ENCODE measurements at places on chromosomes 4 and X.

DNA sequence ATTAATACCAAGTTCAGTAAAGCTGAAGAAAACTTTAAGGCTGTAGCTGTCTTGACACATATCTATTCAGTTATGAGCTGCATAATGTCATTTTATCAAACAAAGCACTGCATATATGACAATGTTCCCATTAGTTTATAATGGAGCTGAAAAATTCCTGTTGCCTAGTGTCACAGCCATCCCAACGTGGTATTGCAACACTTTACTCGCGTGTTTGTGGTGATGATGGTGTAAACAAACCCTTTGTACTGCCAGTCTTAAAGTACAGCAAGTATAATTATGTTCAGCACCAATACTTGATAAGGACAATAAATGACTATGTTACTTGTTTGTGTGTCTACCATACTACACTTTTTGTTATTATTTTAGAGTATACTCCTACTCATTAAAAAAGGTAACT, 1415.6 kb upstream of the PCDH7 start:
- no peak for DNase-seq

DNA sequence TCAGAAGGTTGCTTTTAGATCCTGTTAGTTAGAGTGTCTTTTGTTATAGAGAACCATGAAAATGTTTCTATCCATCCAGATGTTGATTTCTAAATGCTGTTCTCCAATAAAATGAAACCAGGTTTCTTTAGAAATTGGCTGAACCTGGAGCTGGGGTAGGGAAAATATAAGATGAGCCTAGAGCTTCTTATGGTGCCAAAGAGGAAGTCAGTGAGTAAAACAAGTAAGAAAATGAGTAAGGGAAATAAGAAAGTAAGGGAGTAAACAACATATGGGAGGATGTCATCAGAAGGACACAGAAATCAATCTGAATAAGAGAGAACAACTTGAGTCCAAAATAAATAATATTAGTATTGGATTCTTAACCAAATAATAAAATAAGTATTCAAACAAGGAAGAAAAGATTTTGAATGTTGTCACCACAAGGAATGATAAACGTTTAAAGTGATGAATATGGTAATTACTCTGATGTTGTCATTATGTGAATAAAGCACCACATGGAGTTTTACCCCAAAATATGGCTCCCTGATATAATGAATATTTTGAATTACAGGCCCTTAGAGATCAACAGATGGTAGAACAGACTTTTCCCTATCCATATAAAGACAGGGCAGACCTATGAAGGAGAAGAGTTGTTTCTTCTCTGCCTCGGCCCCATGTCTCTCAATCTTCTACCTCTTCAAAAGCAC, 506.1 kb downstream of the IL15 start:
- DNase-seq: no peak

DNA sequence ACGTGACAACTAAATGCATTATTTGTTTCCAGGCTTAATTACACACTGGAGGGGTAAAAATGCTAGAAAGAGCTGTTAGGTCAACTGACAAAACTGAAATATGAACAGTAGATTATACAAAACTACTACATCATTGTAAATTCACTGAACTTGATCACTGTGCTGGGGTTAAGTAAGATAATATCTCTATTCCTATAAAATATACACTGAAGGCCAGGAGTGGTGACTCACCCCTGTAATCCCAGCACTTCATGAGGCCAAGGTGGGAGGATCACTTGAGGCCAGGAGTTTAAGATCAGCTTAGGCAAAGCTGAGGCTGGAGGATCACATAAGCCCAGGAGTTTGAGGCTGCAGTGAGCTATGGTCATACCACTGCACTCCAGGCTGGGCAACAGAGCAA, 31.8 kb upstream of the NKX6-1 start:
- no peak for DNase-seq

- no peak for DNase-seq
These were observed 1329.1 kb downstream of the PCDH18 start for GRCh38 chr4:136203199-136203598.

DNA sequence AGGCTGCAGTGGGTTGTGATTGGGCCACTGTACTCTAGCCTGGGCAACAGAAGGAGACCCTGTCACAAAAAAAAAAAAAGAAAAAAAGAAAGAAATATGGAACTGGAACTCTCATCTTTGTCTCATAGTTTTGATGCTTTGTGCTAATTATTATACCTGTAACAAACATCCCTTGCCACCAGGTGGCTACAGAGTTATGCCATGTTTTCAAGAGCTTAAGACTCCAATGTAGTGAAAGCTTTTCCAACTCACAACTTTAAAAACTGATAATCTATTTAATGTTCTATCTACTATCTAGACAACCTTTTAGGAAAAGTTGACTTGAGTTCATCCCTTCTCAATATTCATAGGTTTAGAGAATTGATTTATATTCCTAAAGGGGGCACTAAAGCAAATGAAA, 42.4 kb downstream of the HTR2C start:
- no peak for DNase-seq

DNA sequence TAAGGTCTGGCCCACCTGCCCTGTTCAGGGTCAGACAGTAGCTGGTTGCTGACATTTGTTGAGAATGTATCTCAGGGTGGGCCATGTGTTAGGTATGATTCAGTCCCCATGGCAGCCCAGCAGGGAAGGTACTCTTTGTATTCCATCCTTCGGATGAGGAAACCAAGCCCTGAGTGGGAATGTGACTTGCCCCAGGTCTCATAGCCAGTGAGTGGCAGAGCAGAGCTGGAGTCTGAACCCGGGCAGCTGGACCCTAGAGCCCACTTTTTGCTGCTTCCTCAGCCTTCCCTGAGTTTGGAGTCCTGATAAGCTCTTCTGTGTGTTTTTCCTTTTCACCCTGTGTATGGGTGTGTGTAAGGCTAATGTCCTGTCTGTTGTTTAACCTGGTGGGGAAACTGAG, 21.6 kb upstream of the UBA1 start:
- no peak for DNase-seq

DNA sequence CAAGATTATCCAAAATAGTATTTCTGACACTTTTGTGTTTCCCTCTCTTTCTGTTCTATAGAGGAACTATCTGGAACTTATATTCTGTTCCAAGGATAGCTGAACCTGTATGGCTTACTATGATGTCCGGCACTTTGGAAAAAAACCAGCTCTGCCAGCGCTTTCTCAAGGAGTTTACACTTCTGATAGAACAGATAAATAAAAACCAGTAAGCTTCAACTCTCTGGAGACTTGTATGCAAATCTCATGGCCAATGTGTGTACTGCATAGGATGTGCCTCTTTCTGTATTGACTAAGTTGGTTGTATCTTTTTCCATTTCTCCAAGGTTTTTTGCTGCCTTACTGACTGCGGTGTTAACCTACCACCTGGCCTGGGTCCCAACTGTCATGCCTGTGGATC, 92.5 kb downstream of the FNIP2 start:
- DNase-seq: no peak

- DNase-seq: no peak
These were observed 31.9 kb upstream of the FAM9C start for GRCh38 chrX:13076176-13076961.

DNA sequence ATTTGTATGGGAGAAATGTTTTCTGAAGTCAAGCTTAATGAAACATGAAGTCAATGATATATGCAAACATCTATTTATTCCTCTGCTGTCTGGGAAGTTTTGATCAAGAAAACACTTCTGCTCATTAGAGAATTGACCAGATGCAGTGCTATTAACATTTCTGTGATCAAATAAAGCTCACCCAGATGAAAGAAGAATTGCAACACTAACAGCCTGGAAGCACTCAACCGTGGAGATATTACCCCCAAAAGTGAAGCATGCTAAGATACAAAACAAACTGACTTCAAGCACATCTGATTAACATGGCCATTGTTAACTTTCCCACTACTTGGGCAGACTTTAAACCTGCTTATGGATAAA, 73.7 kb upstream of the GUCY1A1 start:
- no peak for DNase-seq

DNA sequence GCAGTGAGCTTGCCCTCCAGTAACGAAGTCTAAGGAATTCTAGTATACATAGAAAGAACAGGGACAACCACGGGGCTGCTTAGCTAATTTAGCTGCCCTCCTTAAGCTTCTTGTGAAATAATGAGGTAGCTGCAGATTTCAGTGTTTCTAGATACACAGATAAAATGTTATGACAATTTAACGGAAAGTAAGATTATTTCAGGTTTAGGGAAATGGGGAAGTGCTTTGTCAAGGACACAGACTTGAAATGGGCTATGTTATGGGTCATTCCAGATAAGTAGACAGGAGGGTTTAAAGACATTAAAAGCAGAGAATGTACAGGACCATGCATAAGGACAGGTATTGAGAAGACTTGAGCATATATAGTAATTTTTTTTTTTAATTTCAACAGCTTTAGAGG, 34.2 kb upstream of the ZNF518B start:
- DNase-seq: no peak

DNA sequence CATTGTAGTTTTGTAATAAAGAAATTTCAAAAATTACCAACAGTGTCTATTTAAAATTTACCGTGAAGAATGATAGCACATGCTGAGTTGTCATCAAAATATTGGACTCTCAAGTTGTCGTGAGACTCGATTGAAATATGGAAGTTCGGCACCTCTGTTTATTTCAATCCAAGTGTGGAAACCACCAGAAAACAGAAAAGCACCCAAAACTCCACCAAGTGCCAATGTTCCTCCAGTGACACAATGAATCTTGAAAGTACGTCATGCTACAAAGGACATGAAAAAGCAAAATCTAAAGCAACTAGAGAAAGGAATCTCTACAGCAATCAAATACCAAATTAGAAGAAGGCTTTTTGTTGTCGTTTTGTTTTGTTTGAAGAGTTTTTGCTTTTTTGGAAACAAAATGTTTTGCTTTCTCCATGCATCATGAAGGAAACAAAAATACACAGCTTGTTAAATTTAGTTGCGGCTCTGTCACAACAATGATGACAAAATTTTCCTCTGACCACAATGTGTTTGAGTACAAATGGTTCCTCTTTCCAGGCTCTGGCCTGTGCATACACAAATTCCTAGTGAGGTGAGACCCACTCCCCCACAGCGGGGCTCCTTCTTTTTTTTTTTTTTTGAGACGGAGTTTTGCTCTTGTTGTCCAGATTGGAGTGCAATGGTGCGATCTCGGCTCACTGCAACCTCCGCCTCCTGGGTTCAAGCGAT, 9.6 kb upstream of the IL13RA1 start:
- peak; percentile 32 for DNase-seq

GRCh38 chr4:152983774-152984411, 47.8 kb downstream of the FHDC1 start:
- no peak for DNase-seq

GRCh38 chrX:13087322-13088155, 43.1 kb upstream of the FAM9C start:
- DNase-seq: peak; percentile 85

DNA sequence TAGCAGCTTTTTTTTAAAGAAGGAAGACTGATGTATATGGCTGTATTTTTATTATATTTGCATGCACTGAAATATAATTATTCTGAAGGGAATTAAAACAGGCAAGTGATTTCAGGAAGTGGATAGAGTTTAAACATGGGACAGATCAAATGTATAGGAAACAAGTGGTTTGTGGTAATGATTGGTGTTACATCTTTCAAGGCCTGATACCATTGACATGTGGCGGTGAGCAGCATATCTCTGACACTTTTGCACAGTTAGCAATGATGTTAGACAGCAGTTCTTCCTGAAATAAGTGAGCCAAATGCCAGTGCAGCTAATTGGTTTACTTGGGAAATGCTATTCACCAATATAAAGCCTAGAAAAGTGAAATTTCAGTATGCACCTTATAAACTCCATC, 272.1 kb downstream of the RPA4 start:
- DNase-seq: no peak

- peak; percentile 17 for DNase-seq
These were observed 58.4 kb upstream of the COX18 start for GRCh38 chr4:73127839-73128453.

DNA sequence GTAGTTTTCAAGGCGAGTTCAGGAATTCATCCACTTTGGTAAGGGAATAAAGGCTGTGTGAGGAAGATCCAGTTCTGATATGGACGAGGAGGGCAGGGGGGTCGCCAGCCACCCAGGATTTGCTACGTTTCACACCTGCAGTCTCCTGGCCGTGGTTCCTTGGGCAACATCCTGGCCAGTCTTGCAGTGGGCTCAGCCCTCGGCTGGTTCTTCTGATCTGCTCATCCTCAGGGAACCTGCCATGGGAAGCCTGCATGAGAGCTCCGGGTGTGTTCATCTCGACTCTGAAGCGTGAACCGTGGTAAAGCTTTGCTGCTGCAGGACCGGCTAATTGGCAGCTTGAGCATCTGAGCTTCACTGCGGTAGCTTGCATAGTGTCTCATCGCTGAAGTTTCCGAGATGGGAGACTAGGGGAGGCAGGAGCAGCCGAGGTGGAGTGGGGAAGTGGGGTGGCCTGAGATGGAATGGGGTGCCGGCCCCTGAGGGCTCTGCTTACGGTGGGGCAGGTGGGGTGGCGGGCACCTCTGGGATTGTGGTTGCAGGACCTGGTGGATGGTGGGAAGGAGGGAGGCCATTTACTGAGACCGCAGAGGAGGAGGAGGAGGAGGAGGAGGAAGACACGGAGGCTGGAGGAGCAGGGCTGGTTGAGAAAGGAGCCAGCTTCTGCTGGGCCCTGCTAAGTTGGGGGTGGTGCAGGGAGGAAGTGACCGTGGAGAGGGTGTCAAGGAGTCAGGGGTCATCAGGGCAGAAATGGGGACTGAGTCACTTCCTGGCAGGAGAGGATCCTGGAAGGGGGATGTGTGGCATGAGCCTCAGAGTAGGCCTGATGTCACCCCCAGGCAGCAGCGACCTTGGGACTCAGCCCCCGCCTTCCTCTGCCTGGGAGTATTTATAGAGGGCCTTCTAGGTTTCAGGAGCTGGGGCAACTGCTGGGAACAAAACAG, 213.1 kb upstream of the PSAPL1 start:
- peak; percentile 9 for DNase-seq

GRCh38 chr4:108087293-108087967, 81.3 kb downstream of the LEF1 start:
- DNase-seq: no peak

DNA sequence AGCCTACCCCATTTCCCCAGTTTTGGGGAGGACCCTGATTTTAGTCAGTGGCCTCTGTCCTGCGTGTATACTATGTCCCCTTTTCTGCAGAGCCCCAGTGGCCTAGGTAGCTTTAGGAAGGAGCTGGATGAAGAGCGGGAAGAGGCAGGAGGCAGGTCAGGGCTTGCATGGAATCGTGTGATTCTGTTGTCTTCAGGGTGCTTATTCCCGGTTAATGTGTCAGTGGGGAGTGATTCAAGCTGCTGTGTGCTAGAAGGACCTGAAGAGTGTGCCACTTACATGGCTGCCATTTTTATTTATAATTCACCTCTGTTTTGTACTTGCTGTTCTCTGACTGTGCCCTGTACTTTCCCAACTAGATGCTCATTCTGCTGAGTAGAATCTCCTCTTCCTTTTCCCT, 127.3 kb upstream of the AMOT start:
- no peak for DNase-seq

GRCh38 chrX:49862093-49862492, 17.2 kb upstream of the USP27X start:
- DNase-seq: no peak

GRCh38 chr4:175562111-175562510, 250.0 kb downstream of the GPM6A start:
- DNase-seq: no peak
